ENCODE measurements at places on chromosomes 6 and 20.

- DNase-seq = no peak
Measured at GRCh38 chr6:87718662-87719433, 16.8 kb upstream of the AKIRIN2 start.

- DNase-seq = no peak
Measured at GRCh38 chr20:10863337-10864060, 189.7 kb upstream of the JAG1 start.

DNA sequence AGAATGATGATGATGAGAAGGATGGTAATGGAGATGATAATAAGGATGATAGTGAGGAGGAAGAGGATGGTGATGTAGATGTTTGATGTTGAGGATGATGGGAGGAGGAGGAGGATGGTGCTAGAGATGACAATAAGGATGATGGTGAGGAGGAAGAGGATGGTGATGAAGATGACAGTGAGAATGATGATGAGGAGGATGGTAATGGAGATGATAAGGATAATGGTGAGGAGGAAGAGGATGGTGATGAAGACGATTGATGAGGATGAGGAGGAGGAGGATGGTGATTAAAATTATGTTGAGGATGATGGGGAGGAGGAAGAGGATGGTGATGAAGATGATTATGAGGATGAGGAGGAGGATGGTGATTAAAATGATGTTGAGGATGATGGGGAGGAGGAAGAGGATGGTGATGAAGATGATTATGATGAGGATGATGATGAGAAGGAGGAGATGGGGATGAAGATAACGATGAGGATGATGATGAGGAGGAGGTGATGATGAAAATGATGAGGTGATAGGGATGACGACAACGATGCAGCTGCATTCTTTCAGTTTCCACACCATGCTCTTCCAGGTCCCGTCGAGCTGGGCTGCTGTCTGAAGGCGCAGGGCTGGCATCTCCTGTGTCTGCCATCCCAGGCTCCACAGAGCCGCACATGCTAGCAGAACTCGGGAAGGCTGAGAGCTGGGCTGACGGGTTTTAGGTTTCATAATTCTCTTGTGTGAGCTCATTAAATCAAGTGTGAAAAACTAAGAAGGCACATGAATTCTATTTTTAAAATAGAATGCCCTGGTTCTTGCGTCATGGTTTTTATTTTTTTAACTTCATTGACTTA is 274.9 kb downstream of the SMOC2 start:
- DNase-seq = no peak

DNA sequence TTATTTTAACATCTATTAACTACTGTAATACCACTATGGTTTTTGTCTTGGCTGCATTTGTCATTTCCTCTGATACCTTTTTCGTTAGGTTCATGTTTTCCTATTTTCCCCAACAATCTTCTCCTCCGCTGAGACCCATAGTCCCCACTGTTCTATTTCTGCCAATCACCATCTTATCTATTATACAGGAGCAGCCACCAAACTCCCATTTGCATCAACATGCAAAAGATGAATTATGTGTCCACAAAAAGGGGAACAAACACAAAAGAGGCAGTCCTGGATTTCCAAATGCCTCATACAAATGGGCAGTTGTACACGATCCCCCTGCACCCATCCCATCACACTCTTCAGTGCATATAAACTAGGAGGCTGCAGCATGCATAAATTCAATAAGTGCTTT is 121.7 kb upstream of the MYLIP start:
- DNase-seq = no peak

DNA sequence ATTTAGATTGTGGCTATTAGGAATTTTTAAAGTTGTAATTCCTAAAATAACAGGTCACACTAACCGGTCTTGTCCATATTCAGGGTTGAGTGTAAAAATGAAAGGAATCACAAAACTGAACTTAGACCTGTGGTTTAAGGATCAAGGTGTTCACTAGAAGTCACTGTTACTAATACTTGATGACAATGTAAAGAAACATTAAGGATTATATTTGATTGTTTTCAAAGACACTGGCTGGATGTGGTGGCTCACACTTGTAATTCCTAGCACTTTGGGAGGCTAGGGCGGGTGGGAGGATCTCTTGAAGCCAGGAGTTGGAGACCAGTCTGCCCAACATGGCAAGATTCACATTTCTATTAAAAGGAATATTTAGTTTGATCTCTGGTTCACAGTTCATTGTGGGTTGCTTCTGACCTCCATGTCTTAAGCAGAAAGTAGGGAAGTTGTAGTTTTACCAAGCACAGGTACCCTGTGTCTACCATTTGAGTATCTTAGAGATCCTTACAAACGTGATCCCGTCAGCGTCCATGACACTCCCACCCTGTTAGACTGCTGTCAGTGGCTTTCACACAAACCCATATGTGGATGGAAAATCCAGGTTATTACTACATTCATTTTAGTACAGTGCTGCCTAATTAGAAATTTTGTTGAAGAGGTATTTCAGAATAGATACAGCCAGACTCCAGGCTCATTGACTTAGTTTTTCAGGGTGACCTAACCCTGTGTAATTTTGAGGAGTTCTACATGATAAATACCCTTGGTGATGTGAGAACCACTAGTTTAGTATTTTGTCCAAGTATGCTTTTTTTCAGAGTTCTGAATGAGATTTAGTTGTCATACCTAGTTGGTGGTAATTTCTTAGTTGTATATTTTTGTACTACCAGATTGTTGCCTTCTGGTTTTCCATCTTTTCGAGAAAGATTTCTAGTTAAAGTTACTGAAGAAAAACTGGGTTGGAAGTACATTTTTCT is 10.2 kb downstream of the SRSF3 start:
- DNase-seq = no peak

GRCh38 chr6:12733876-12734275 is 17.3 kb downstream of the PHACTR1 start:
- no peak for DNase-seq

- DNase-seq = no peak
Measured at GRCh38 chr6:97053643-97054411, 129.3 kb downstream of the KLHL32 start.

DNA sequence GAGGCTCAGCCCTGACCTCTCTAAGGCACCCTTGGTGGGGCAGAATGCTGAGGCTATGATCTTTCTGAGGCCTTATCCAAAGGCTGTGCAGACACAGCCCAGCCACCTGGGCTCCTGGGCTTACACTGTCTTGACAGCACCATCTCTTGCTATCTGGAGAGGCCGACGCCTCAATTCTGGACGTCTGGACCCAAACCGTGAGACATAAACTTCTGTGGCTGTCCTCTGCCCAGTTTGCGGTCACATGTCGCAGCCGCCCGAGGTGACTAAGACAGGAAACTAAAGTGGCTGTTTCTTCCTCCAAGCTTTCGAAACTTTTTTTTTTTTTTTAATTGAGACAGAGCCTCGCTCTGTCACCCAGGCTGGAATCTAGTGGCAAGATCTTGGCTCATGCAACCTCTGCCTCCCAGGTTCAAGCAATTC is 49.3 kb downstream of the PRR18 start:
- DNase-seq = peak; percentile 28

DNA sequence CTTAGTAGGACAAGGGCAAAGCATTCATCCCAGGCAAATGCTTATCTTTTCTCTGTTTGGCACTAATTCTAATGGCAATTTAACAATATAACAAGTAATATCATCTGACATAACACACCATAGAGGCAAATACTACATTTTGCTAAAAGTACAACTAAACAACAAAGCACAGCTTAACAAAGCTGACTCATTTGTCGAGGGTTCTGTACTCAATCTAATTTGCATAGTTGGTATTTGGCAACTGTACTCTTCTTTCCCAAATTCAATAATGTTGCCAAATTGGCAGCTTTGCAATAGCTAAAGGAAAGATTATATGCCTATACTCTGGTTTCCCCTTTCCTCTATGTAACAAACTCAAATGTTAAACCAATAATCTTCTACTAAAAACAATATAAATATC is 461.0 kb downstream of the PKHD1 start:
- no peak for DNase-seq

DNA sequence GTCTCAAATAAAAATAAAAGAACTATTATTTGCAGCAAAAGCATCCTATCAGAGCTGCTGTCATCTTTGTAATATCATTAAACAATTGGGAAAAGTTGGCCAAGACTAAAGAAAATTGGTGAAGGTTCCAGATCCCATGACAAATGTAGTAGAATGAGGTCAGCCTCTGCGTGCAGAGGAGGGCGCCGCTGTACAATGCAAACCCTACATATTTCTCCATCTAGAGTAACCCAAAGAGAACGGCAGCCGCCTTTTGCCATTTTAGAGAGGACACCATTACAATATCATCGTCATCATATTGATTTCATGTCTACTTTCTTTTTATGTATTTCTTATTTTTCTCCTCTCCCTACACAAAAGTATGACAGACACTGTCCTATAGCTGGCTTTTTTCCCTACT is 59.5 kb downstream of the ZMYND8 start:
- DNase-seq = no peak

DNA sequence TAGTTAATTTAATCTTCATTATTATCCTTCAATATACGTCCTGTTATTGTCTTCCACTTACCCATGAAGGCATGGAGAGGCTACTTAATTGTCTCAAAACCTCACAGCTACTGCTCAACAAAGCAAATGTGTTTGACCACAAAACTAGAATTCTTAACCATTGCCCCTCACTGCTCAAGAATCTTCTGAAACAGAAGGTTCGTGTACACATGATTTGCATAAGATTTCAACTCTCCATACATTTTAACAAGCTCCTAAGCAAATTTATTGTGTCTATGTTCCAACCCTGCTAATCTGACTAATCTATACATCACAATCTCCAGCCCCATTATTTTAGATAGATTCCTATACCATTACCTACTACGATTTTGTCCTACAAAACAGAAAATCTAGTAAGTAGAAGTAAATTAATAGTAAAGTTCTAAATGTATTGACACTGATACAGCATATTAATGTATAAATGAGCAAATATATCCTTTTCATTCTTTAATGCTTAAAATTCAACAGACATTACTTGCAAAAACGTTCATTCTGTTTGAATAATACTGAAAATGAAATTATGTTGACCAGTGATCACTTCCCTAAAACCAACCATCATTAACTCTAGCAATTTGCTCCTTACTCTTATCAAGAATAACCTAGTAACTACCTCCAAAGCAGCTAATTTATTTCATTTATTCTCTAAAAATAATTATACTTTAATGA is 89.7 kb upstream of the RNF217 start:
- no peak for DNase-seq

- no peak for DNase-seq
Measured at GRCh38 chr6:161836643-161837448, 563.0 kb upstream of the AGPAT4 start.

- no peak for DNase-seq
Measured at GRCh38 chr20:42609618-42610017, 580.1 kb downstream of the PTPRT start.

GRCh38 chr20:45320948-45321595 is 13.0 kb upstream of the MATN4 start:
- no peak for DNase-seq

DNA sequence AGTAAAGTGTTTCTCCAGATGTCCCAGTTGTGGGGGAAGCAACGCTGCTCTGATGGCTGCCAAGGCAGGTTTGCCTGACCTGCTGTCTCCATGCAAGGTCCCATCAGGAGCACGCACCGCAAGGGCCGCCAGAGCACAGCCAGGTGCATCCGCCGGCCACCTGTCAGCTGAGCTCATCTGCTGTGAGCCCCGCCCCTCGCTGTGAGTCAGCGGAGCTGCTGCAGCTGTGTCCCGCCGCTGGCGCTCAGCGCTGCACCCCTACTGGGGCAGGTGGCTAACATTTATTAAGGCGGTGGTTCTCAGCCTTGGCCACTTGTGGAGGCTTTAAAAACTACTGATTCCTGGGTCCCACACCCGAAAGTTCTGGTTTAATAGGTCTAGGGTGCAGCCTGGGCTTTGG is 225.7 kb downstream of the UST start:
- DNase-seq = peak; percentile 17

GRCh38 chr6:161266513-161267230 is 7.2 kb downstream of the AGPAT4 start:
- DNase-seq = no peak

- DNase-seq = no peak
Measured at GRCh38 chr6:48628316-48628715, 517.3 kb upstream of the PTCHD4 start.

DNA sequence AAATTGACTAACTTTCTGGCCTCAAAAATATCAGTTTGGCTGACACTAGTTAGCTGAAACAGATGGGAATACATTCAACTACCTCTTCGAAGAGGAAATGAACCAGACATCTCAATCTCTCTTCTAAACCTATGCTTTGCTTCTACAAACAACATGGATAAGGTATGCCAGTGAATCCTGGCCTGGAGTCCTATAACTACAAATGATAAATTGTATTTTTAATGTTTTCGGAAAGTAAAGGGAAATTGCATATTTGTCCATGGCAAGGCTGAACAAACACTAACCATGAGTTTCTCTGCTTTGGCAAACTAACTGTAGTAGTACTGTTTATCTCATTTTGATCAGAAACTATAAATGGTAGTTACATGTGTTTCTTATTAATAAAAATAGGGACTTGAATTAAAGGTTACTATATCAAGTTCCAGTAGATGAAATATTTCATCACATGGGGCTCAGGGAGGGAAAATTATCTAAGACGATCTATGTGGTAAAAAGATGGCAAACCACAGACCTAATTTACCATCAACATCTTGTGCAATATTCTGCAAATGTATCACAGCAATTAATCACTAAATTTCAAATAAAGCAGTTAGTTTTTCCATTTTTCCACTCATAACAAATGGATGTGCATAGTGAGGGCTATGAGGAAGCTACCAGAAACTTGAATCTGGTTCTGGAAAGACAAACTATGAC is 76.8 kb downstream of the COL12A1 start:
- no peak for DNase-seq
